ENCODE measurements at places on chromosomes 4 and X.
A peak's percentile ranks its signal among the peaks of the same experiment; 100 is the strongest.

GRCh38 chr4:153020457-153020856 lies 84.3 kb downstream of the FHDC1 start:
- no peak for DNase-seq

- no peak for DNase-seq
Observed at GRCh38 chr4:175412161-175412560, 399.9 kb downstream of the GPM6A start.

DNA sequence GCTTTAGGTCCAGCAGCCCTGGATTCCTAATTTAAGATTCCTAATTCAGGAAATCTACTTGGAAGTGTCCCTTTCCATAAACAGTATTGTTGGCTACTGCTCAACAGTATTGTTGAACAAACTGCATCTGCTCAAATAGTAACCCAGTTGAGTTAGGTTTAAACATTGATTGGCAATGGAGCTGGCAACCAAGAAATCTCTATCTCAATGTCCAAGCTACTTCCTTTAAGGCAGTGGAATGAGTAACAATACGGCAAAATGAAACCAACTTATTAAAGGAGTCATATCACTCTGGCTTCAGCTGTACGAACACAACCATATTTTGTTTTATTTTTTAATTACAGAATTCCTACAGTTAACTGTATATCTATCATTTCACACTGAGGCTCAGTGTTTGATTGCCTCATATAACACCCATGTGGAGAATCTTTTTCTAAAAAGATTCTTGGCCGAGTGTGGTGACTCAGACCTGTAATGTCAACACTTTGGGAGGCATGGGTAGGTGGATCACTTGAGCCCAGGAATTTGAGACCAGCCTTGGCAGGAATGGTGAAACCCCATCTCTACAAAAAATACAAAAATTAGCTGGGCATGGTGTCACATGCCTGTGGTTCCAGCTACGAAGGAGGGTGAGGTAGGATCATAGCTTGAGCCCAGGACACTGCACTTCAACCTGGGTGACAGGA lies 71.7 kb upstream of the IL13RA1 start:
- no peak for DNase-seq

GRCh38 chrX:19789376-19789775 lies 98.0 kb downstream of the SH3KBP1 start:
- no peak for DNase-seq

DNA sequence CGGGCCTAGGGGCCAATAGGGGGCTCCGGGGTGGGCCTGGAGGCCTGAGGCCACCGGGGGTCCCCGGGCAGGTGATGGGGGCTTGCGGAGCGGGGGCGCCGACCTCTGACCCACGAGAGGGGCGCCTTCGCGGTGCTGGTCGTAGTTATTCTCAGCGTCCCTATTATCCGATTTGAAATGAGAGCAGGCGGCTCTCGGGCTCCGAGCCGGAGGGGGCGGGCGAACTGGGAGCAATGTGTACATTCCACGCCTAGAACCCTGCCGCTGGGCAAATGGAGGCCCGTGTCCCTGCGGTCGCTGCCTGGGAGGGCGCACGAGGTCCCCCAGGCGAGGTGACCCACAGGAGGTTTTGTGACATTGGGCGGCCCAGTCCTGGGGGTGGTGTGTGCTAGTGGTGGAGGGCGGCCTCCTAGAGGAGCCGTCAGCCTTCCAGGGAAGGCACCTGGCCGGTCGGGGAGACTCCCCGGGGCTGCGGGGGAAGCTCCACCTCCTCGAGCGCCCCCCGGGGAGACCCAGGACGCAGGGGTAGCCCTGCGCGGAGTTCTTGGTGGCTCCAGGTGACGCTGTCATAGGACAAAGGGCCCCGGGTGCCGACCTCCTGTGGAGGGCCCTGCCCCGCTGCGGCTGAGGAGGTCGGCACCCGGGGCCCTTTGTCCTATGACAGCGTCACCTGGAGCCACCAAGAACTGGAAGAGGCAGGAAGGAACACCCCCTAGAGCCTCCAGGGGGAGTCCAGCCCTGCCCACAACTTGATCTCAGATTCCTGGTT lies 102.6 kb upstream of the PRKX start:
- peak; percentile 81 for DNase-seq
